ENCODE measurements at places on chromosomes 1 and 21. TPM values are rescaled to one million over a fixed set of nuclear protein-coding genes. Genes with fewer than 3 reads are reported as not detected.

DNA sequence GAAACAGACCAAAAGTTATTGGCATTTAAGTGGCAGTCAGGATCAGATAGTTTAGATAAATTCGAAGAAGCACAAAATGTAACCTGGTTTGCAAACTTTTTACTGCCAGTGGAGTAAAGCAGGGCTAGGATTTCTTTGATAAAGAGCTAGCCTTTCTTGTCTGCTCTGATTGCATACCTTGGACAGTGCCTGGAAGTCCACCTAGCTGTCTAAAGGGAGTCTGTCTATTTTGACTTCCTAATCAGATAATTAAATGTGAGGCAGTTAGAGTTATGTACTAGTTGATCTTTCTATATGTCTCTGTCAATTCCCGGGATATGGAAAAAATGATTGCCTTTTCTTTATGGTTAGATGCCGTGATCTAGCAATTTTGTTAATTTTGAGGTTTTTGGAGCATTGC lies 4.1 kb downstream of the GPSM2 start:
- H3K27me3 ChIP-seq: peaks cover 3% of the 10 kb centered on the region
- no peaks in the 10 kb centered on the region for H3K36me3 ChIP-seq
- peaks cover 5% of the 10 kb centered on the region for H3K4me1 ChIP-seq
- DNase-seq: no peak

Gene NDUFS5
- total RNA-seq: 220 TPM

Gene NLRP3
- total RNA-seq: 1.0 TPM

Gene C1orf185
- not detected for total RNA-seq
